ENCODE measurements at places on chromosomes 3 and 15.

- no peak for DNase-seq
Measured at GRCh38 chr3:140597792-140598191, 80.1 kb upstream of the TRIM42 start.

DNA sequence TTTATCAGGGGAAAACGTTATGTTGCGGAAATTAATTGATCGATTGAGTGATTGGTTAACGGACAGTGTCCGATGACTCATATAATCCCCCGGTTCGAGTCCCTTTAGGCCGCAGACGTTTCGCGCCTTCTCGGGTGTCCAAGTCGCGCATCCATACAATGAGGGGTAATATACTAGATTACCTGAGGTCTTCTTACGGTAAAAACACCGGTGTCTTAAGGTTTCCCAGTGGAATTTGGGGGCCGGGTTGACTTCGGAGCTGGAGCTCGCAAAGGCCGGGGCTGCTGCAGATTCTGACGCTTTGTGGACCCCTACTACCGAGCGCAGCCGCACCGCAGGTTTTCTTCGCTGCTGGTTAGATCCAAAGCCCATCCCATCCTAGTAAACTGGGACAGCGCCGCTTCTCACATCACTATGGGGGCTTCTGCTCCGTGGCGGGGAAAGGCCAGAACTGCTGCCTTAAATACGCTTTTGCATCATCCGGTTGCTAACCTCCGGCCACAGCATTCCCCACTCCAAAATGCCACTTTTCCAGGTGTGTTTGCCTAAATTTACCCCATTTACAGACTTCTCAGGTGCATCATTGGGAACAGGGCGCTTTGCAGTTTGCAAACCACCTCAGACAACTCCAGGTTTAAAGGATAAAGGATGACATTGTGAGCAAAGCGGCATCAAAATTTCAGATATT, 858 bp upstream of the SACM1L start:
- DNase-seq = peak; percentile 47

GRCh38 chr3:28449398-28449797, 100.8 kb upstream of the AZI2 start:
- no peak for DNase-seq

- DNase-seq = peak; percentile 57
Measured at GRCh38 chr15:69729167-69729748, 276.6 kb downstream of the RPLP1 start.

GRCh38 chr15:33654860-33655259, 313.4 kb upstream of the CHRM5 start:
- DNase-seq = no peak

GRCh38 chr15:83565553-83566159, 88.3 kb upstream of the ADAMTSL3 start:
- no peak for DNase-seq

DNA sequence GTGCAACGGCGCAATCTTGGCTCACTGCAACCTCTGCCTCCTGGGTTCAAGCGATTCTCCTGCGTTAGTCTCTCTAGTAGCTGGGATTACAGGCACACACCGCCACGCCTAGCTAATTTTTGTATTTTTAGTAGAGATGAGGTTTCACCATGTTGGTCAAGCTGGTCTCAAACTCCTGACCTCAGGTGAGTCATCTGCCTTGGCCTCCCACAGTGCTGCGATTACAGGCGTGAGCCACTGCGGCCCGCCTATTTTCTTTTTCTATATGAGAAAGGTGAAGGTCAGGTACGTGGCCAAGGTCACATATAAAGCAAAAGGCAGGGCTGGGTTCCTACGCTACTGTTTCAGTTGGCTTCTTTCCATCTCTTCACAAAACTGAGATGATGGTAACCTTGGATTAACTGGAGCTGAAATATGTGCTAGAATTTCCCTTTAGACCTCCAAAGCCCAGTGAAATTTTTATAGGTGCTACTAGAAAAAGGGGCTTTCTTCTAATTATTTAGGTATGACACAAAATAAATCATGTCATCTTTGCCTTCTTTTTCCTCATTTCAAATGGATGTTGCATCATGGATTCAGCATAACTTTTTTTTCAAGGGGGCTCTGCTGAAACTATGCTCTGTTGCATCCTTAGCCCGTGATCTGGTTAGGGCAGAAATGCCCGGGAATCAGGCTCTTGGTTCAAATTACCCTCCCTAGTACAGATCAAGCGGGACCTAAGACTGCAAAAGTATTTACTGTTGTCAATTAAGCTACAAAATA, 68.5 kb downstream of the MYO1E start:
- DNase-seq = no peak

Data from stimulated activated naive CD8-positive, alpha-beta T cell treated with anti-CD3 and anti-CD28 coated beads, Interleukin-15, amount 100 ng/mL, for 72 hours (primary cell).